ENCODE measurements at places on chromosomes 6 and 20.

DNA sequence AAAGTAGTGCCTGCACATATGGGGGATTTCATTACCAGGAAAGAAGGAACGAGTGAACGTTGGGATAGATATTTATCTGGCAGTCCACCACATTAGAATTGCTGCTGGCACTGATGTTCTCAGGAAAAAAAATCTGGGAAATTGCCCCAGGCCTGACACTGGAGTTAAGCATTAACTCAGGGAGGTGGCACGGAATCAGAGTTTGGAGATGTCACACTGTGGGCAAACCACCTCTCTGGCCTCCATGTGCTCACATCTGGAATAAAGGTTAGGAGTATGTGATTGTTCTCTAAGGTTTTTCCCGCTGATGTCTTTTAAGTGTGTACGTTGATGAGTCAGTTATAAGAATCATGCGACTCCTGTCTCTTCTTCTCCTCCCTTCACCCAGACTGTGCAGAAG is 7.9 kb downstream of the TGM3 start:
- H3K27me3 ChIP-seq, result no peaks in the 10 kb centered on the region
- H3K4me3 ChIP-seq, result no peak overlapping the region
- H3K36me3 ChIP-seq, result no peaks in the 10 kb centered on the region
- no peak for DNase-seq
- H3K4me1 ChIP-seq, result peaks cover 6% of the 10 kb centered on the region

DNA sequence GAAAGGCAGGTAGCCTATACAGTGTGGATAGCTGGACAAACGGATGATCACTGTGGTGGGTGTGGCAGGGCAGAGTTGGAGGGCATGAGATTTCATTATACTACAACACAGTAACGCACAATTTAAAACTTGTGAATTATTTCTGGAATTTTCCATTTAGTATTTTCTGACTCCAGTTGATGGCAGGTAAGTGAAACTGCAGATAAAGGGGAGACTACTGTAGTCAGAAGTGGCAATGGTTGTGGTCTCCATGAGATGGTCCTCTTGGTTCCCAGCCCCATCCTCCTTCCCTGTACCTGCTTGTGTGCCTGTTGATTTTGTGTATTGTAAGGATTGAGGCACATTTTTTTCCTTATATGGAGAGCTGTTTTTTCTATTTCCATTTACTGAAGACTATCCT is 22.5 kb upstream of the SCAF8 start:
- no peaks in the 10 kb centered on the region for H3K27me3 ChIP-seq
- H3K36me3 ChIP-seq, result no peaks in the 10 kb centered on the region
- no peak overlapping the region for H3K4me3 ChIP-seq
- H3K4me1 ChIP-seq, result no peaks in the 10 kb centered on the region
- no peak for DNase-seq

DNA sequence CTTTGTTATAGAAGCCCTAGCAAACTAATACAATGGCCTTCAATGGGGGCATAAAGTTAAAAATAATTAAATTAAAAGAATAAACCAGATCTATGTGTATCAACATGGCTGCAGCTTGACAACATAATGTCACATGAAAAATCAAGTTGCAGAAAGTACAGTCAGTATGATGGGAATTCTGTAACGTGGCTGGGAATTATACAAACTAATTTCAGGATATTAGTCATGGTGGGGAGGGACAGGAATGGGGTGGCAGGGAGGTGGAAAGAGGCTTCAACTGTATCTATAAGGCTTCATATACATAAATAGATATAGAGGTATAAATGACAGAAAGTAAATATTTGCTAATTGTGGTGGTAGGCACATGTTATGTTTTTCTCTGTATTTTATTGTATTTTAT is 107.1 kb downstream of the UNC5CL start:
- H3K4me3 ChIP-seq, result no peak overlapping the region
- H3K27ac ChIP-seq, result no peak overlapping the region
- no peaks in the 10 kb centered on the region for H3K4me1 ChIP-seq
- no peaks in the 10 kb centered on the region for H3K27me3 ChIP-seq
- H3K36me3 ChIP-seq, result no peaks in the 10 kb centered on the region
- no peak for DNase-seq

DNA sequence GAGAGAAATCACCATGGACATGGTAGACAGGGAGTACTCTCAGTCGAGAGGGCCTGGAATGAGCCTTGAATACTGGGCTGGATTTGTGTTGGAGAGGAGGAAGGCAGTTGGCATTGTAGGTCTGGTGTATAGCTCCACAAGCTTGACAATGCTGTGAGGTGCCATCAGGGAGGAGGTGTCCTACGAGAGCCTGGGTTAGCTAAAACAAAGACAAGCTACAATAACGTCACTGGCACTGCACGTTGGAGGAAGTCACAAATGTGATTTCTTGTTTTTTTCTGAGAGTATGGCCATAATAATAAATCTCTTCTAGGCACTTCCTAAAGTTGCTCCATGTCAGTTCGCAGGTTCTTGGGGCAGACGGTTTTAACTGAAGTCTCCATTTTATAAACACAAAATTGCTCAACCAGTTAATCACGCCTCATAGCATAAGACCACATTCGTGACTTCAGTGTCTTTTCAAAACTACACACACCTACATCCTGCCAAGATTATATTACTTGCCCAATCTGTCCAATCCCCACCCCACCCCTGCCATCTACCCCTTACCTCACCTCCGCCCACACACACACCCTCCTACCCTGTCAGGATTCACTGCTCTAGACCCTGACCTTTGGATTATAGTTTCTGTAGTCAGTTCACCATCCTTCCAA is 4.4 kb upstream of the HLA-DMB start:
- no peak overlapping the region for H3K4me3 ChIP-seq
- H3K36me3 ChIP-seq, result no peaks in the 10 kb centered on the region
- H3K27me3 ChIP-seq, result no peaks in the 10 kb centered on the region

GRCh38 chr6:90415178-90415577 is 118.5 kb upstream of the BACH2 start:
- no peak overlapping the region for H3K4me3 ChIP-seq
- no peak for DNase-seq
- H3K4me1 ChIP-seq, result peaks cover 5% of the 10 kb centered on the region
- no peaks in the 10 kb centered on the region for H3K36me3 ChIP-seq
- H3K27me3 ChIP-seq, result no peaks in the 10 kb centered on the region

- no peaks in the 10 kb centered on the region for H3K36me3 ChIP-seq
- no peaks in the 10 kb centered on the region for H3K4me1 ChIP-seq
- no peaks in the 10 kb centered on the region for H3K27me3 ChIP-seq
- no peak overlapping the region for H3K27ac ChIP-seq
- no peak for DNase-seq
- H3K4me3 ChIP-seq, result no peak overlapping the region
These were observed 13.9 kb downstream of the YTHDF1 start for GRCh38 chr20:63202021-63202420.

DNA sequence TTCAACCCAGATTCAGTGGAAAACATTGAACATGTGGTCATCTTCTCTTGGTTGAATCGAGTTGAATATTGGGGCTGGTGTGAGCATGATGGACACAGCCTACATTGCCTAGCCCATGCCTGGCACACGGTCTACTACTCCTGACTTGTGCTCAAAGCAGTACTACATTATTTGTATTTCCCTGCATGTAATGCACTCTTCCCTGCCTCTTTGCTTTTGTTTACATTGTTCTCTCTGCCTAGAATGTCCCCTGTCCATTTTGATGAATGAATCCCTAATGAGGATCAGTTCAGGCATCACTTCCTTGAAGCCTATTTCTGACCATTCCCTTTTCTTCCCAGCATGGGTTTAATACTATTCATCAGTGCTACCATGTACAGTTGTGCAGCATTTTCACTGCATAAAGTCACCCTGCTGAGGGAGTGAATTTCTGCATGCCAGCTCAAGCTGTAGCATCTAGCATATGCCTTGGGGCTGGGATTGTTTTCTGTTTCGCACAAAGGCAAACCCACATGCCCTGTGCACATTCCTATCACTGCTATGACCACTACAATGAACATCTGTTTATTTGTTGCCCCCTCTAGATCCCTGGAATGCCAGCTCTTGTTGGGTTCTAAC is 75.3 kb upstream of the CCN6 start:
- no peaks in the 10 kb centered on the region for H3K36me3 ChIP-seq
- DNase-seq, result no peak
- no peak overlapping the region for H3K27ac ChIP-seq

GRCh38 chr20:52616629-52617028 is 355.5 kb upstream of the TSHZ2 start:
- H3K27ac ChIP-seq, result no peak overlapping the region
- H3K27me3 ChIP-seq, result no peaks in the 10 kb centered on the region
- H3K36me3 ChIP-seq, result no peaks in the 10 kb centered on the region
- H3K4me1 ChIP-seq, result no peaks in the 10 kb centered on the region

- no peaks in the 10 kb centered on the region for H3K4me1 ChIP-seq
- H3K27ac ChIP-seq, result peak overlapping the region; percentile 95
- DNase-seq, result peak; percentile 76
- no peaks in the 10 kb centered on the region for H3K27me3 ChIP-seq
- peaks cover 6% of the 10 kb centered on the region for H3K36me3 ChIP-seq
- peak overlapping the region; percentile 60 for H3K4me3 ChIP-seq
These were observed 2.5 kb upstream of the TMEM14C start for GRCh38 chr6:10720265-10720959.

Data from Peyer's patch (tissue), 4 donors.